ENCODE measurements at places on chromosomes 5 and 9.

GRCh38 chr9:109242014-109242413 lies 75.0 kb upstream of the FRRS1L start:
- DNase-seq, result no peak

DNA sequence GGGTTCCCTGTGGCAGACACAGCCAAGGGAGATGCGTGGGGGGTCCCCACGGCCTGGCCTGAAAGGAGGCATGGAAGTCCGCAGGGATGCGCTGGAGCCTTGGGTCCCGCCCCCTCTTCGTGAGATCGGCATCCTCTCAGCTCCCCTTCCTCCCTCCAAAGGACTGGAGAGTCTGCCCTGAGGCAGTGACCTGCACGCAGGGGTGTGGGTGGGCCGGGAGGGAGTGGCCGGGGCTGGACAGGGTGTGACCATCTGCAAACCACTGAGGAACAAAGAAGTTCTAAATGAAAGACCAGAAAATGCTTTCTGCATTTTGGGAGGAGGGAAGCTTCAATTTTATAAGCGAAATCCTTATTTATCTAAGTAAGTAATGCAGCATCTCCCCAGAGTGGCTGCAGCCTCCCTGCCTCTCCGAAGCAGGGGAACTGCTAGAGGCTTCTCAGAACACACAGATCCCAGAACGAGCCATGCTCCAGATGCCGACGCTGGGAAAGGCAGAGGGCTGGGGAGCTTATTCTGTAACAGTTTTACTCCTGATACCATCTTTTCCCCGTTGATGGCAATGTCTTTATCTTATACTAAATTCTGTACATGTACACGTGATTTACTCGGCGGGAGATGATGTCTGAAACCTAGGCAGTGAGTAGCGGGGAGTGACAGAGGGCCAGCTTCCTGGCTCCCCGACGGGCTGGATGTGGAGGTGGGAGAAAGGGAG lies 221.7 kb downstream of the FANCC start:
- no peak for DNase-seq

DNA sequence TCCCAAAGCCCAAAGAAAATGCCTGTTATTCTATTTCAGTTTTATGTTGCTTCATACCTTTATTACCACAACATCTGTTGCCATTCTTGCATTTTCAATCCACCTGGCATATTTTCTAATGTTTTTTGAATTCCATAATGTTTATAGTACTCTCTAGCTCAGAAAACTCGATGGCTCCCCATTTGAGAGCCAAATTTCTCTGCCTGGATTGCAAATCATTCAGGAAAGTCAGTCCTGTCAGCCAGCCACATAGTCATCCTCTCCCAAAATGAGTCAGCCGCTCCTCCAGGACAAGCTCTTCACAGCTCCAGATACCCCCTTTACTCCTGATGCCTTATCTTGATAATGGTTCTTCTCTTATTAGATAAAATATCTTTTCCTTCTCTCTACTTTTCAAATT lies 78.2 kb upstream of the ADCY2 start:
- no peak for DNase-seq

GRCh38 chr9:131950487-131950886 lies 129.2 kb downstream of the MED27 start:
- no peak for DNase-seq

- no peak for DNase-seq
These were observed 7.7 kb upstream of the VAV2 start for GRCh38 chr9:133999851-134000265.

DNA sequence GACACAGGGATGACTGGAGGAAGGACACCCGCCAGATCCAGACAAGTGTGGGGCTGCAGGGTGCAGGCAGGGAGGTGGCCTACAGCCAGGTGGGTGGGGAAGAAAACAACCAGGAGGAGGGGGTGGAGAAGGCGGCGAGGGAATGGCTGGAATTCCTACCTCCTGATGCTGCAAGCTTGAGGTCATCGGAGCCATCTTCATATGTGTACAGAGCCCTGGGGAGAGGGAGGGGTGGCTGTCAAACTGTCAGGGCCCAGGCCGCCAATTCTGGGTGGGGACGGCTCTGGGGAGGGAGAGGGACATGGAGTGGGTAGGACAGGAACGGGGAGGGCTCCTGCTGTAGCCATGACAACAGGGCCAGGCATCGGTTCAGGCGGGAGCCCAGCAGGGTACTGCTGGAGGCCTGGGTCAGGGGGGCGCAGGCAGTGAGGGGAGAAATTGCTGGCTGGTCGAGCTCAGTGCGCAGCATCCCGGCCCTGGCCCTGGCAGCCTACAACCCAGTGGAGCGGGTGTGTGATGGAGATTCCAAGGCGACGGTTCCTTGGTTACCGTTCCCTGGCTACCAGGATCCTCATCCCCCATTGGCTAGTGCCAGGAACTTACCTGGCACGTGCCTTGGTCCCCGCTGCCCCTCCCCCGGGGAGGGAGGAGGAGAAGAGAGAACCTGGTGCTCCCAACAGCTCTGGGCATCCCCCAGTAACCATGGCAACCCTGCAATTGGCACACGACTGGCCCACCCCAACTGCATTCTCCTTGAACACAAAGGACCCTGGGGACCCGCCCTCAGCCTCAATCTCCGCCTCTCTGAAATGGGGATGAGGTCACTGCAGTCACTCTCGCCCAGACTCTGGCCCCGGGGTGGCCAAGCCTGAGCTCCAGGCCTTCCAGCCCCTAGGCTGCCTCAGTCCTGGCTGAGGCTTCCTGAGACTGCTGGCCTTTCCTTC lies 4.5 kb downstream of the DBN1 start:
- no peak for DNase-seq

DNA sequence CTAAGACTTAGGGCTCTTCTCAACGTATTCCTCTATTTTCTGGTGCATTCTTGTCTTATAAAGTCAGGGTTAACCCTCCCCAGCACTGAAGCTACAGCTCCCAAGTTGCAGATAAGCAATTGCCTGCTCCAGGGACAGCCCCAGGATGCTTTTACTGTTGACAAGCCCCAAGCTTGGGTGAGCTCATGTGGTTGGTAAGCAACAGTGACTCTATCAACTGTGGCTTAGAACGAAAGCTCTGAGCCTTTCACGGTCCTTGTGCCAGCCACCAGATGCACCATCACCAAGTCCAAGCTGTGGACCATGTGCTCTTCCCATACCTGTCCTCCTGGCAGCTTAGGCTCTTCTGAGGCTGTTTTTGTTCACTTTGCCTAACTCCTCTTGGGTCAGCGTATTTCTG lies 13.5 kb downstream of the ADRB2 start:
- no peak for DNase-seq

DNA sequence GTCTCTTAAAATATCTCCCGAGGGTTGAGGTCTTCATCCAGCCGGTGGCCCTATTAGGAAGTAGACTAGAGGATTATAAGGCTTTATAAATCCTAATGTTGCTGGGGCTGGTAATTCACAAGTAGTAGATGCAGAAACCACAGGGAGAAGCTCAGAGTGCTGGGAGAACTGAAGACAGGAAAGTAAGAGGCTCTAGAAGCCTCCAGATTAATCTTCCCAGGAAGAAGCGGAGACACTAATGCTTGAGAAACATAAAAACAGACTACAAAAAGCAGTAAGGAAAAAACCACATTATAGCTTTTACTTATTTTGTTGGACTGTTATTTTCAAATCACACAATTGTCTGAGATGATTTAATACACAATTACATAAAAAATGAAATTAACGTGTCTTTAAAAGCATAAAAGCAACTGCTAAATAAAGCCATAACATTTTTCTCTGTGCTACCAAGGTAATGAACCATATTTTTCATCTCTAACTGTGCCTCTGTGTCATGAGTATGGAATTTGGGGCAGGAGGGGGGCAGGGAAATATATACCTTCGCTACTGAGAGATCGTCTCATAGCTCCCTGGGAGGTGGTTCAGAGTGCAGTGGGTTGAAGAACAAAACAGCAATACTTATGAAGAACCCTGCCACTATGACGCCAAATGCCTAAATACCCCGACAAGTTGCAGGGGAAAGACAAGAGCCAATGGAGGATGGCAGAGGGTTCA lies 806.2 kb upstream of the WWC1 start:
- DNase-seq, result no peak
